ENCODE measurements at places on chromosomes 2 and 18.
A peak's percentile ranks its signal among the peaks of the same experiment; 100 is the strongest.

GRCh38 chr2:233706720-233707119, 6.0 kb upstream of the UGT1A5 start:
- DNase-seq: no peak

GRCh38 chr2:55224761-55225261, 7.3 kb downstream of the CLHC1 start:
- no peak for DNase-seq

GRCh38 chr18:7824970-7825369, 257.9 kb downstream of the PTPRM start:
- no peak for DNase-seq

DNA sequence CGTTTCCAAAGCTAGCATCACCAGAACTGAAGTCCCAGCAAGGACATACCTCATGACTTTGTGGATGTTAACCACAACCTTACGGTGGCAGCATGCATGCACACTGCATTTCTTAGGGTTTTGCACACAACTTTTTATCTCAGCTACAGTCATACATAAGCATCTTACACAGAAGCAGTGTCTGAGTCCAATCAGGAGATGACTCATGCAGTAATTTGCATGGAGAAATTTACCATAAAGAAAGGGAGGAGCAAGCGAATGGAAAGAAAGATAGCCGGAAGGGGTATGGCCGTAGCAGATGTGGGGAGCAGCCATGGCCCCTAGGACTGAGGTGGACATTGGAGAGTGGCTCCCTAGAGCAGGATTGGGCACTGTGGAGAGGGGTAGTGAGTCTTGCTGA, 522.5 kb downstream of the GALR1 start:
- no peak for DNase-seq

- DNase-seq: no peak
Observed at GRCh38 chr2:227827143-227827542, 13.5 kb downstream of the CCL20 start.

GRCh38 chr2:240200230-240201051, 60.0 kb upstream of the OTOS start:
- DNase-seq: peak; percentile 60

DNA sequence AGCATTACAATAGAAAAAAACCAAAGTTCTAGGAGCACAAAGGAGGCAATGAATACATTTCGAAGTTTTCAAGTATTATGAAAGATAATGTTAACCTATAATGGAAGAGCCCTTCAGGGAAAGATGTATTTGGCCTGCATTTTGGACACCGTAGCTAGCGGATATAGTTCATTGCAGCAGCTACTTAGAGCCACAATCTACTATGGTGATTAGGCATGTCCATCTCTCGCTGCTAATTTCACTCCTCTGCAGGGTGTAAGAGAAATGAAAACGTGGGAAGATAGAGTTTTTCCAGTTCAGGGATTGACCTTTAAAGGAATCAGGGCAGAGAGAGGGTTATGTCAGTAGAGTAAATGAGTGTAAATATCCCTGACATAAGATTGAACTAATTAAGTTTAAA, 8.5 kb upstream of the CAVIN2 start:
- no peak for DNase-seq

DNA sequence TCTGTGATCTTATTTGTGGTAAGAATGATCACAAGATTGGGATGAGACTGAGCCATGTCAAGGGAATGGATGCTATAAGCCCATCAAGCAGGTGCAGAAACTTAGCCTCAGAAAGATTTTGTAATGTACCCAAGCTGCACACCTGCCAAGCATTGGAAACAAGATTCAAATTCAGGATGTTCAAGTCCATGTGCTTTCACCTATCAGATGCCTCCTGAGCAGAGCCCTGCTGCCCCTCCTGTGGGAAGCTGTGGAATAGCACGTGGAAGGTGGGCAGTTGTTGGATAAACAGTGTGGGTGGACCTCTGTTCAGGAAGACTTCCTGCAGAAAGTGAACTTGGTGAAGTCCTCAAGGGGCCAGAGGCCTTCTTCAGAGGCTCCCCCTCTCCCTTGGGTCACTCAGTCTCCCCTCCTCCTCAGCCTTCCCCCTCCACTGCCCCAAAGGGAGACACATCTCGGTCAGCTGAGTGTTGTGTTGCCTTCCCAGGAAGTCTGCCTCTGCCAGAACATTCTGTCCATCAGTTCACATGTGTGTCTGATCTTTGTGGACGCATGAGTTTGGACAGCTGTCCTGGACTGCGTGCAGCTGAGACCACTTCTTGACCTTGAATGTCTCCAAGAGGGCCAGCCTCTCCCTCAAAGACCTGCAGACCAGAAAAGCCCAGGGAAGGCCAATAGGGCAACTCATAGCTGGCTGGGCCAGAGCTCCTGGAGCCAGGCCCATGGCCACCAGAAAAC, 186.1 kb downstream of the INHBB start:
- DNase-seq: no peak

DNA sequence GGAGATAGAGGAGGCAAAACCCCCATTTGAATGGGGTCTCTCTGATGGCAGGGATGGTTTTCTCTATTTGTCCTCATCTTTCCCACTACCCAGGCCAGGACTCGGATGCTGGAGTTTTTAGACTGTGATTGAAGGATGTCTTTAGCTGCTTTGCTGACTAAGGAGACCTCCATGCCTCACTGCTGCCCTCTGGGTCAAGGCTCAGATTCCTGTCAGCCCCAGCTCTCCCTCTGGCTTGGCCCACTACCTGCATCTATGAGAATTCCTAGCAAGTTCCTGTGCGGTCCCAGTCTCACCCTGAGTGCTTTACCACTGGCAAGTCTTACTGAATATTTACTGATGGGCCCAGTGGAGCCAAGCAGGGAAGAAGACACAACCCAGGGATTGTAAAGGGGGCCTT, 184.0 kb downstream of the CELF4 start:
- no peak for DNase-seq

- DNase-seq: no peak
Observed at GRCh38 chr2:239295377-239296019, 105.3 kb downstream of the HDAC4 start.

- DNase-seq: peak; percentile 79
Observed at GRCh38 chr18:48161191-48161910, 230.9 kb upstream of the SMAD2 start.

GRCh38 chr2:157866202-157866601, 9.9 kb downstream of the ACVR1 start:
- DNase-seq: no peak

GRCh38 chr2:177724398-177725287, 332.1 kb downstream of the AGPS start:
- DNase-seq: peak; percentile 81

DNA sequence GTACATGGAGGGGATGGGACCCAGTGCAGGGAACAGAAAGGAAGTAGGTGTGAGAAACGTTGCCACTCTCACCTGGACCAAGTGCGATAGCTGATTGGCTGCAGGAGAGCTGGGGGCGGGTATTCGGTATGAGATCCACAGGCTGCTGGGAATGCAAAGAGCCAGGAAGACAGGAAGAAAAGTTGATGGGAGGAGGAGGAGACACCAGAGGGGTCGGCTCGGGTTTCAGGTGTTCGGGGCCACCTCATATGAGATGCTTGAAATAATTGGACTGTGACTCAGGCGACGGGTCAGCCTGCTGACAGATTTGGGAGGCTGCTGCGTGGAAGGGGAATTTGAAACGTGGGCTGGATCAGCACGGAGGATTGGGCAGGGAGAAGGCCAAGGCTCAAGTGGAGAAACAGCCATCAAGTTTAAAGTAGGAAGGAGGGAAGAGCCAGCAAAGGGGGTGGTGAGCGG, 65.1 kb downstream of the MRPS9 start:
- DNase-seq: peak; percentile 46

DNA sequence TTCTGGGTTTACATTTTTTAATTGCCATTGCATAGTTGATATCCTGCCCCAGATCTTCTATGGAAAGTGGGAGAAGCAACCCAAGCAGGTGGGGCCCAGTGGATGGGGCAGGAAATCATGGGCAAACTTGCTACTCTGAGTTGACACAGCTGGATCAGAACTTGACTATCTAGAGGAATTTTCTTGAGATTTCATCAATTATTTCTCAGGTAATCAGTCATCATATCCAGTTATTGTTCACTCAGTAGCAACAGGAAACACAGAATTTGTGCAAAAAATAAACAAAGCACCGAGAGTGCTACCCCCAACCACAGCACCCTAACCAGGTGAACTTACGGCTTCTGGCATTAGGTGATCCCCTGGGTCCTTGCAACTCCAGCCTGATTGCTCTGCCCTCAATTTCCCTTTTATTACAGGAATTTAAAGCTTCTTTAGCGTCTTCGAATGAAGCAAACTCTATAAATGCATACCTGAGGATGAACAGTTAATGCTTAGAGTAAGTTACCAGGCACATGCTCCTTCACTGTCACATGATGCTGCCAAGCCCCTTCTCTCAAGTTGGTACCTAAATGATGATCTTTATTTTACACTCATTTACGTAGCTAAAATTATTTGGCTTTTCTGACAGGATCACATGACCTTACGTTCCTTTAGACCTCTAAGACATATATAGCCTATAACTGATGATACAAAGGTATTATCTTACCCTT, 7.8 kb downstream of the NCL start:
- DNase-seq: no peak

DNA sequence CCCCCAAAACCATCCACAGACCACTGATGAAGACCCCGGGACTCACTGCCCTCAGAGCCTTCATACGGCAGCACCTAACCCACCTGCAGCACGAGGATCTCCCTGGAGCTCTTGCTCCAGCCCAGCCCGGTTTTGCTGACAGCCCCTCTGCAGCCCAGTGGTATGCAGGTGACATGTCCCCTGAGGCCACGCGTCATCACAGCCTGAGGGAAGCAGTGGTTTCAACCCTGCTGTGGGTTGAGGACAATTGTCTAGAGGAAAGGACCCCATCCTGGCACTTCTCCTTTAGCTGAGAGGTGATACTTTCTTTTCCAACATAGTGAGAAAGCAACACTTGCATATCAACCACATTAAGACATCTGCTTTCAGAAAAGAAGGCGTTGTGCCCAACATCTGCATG, 134.0 kb downstream of the SEPTIN10 start:
- DNase-seq: no peak

GRCh38 chr2:30072250-30072842, 74.5 kb upstream of the YPEL5 start:
- peak; percentile 61 for DNase-seq

DNA sequence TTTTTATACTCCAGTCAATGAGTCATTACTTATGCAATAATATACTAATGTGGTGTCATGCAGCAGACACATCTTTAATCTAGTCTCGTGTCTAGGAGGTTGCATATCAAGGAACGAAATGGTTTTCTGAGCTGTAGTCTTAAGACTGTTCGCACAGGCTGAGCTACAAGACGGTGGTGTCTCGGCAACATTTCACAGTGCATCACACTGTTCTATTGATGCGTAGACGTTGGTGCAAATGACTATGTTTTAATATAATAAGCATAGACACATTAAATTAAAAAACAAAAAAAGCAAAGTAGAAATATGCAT, 864.2 kb downstream of the GALR1 start:
- no peak for DNase-seq

DNA sequence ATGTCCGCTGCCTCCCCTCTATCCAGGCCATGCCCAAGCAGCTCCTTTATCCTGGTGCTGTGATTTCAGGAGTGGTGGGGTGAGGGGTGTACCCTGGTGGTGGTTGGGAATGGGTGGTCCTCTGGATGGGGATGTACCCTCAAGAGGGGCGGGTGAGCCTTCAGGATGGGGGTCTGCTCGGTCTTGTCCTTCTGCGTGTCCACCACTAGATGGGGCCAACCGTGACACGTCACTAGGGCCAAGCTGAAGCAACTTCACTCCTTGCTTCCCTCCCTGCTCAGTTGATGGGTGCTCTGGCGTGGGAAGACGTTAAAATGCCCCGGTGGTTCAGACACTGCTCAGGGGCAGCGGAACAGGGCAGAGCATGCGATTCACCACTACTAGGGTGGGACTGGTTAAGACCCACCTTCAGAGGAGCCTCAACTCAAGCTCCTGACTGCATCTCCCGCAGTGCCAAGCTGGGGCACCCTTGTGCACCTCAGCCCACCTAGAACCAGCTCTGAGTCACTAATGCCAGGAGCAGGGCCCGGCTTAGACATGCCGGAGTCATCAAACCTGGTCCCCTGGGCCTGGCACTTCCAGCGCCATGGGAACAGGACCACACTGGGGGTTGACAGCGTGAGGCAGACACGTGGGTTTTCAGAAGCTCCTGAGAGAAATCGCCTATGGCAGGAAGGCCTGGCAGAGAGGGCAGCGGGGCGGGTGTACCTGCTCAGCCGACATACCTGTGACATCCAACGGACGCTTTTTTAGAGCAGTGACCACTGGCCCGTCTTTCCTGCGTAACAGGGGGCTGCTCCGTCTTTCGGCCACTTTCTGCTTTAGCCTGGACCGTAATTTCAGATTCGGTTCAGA, 256.7 kb downstream of the HDAC4 start:
- peak; percentile 37 for DNase-seq

DNA sequence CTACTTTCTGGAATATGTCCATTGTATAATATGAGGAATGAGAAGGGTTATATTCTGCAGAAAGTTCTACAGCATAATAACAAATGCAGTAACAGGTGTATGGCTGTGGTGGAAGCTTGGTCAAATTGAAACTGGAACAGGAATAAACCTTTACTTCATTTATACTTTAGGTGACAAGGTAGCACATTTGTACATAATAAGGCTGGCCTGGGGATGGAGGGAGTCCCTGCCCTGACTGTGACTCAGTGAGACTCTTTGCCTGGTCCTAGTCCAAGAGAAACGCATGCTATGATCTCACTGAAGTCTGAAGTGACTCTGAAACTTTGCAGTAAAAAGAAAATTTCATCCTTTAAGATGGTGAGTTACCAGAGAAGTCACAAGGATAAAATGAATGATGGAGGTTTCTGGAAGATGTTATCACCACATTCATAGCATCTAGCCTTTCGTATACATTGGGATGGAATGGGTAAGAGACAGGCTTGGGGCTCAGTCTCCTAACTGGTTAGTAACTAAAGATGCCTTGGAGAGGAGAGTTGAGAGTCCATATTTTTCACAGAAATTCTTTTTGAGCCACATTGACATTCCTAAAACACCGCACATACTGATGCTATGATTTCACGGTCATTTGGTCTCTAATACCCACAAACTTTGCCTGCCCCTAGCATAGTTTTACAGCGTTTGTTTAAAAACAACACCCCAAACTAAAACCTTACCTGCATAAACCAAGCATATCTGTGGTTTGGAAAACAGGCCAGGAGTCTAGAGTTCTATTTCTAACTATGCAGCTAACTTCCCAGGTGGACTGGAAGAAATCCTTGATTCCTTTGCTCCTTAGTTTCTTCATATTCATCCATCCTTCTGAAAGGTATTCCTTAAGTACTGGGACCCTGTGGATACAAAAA, 42.4 kb upstream of the NABP1 start:
- no peak for DNase-seq

GRCh38 chr2:199011908-199012307, 445.8 kb downstream of the SATB2 start:
- no peak for DNase-seq
